ENCODE measurements at places on chromosomes 12 and 14.

- DNase-seq = no peak
These were observed 259.0 kb upstream of the G2E3 start for GRCh38 chr14:30299915-30300314.

DNA sequence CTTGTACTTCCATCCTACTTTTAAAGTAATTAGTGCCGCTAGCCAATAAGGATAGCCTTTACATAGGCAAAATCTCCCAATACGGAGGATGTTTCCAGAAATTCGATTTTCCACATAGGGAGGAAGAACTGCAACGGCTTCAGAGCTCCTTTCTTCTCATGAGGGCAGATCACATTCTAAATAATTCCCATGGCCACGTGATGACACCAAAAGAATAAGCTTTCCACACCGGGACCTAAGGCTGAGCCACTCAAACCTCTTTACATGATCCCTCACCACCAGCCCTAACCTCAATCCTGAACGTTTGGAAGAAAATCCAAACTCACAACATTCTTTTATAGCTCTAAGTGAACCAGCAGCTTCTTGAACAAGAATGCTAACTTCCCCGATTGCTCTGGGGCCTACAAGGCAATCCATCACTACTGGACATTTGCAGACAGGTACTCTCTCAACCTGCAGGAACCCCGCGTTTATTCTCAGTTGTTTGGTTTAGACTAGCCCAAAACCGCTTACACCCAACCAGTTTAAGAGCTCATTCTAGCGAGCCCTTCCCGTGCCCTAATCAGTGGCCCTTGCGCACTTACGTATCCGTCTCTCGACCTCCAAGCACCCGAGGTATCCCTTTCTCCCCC lies 884 bp downstream of the CAPRIN2 start:
- DNase-seq = no peak

DNA sequence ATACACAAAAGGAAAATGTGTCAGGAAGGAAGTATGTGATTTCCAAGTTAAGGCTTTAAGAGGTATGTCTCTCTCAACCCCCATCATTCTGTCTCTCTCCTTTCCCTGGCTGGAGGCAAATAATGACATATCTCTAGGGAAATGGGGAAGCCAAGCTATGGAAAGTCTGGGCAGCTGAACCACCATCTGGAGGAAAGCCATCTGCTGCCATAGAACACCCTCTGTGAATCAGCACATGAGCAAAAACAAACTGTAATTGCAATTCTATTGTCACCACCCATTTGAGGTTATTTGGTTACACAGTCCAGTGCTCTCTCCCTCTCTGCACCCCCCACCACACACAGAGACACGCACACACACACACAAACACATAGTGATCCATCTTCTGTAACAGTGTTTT lies 766.2 kb downstream of the FLRT2 start:
- DNase-seq = no peak

DNA sequence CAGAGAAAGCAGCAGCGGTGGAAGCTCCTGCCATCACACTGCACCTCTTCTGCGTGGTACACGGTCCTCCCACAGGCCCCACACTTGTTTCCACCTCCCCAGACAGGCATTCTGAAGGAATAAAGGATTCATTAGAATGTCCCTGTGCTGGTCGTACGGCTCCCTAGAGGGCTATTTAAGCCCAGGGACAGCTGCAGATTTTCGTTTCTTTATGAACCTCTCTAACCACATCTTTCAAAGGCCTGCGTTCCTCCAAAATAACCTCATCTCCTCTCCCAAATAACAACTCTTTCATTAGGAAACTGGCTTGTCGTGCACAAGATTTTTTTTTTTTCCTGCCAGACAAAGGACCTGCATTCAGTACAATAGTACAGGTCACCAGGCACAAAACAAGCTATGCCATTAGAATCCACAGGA lies 12.7 kb downstream of the CSRP2 start:
- no peak for DNase-seq

DNA sequence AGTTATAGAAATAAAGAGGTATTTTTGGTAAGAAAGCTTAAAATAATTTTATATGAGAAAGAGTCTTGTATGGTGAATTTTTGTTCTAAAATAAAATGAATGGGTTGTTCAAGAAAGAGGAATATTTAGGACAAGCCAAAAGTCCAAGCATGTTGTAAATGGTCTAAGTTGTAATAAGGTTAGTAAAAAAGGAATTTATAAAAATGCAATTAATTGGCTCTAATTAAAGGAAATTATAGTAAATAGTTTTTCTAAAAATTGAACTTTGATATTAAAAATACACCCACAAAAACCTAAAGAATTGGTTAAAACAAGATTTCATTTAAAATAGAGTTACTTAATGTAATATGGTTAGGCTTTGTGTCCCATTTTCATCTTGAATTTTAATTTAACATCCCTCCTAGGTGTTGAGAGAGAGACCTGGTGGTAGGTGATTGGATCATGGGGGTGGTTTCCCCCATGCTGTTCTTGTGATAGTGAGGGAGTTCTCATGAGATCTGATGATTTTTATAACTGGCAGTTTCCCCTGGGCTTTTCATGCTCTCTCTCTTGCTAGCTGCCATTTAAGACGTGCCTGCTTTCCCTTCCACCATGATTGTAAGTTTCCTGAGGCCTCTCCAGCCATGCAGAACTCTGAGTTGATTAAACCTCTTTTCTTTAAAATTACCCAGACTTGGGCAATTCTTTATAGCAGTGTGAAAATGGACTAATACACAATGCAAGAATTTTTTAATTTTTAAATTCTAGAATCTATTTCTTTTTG lies 13.0 kb downstream of the SLC22A17 start:
- DNase-seq = no peak

GRCh38 chr12:126648074-126648473 lies 1582.8 kb downstream of the AACS start:
- DNase-seq = no peak

GRCh38 chr12:29738365-29738764 lies 45.4 kb downstream of the TMTC1 start:
- no peak for DNase-seq

DNA sequence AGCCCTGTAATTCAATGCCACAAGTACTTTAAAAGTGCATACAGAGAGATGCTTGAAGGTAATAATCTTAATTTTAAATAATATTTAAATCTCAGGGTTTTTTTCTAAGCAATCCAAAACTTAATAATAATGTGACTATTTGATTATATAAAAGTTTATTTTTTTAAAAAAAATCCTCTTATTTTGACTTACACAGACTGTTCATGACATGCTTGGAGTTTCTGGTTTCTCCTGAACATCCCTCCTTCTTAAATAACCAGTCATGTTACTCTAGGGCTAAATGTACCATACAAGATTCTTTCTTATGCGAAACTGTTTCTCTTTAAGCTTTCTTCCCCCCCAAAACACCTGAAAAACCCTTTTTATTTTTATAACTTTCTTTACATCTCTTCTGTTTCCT lies 58.2 kb upstream of the SLC2A13 start:
- no peak for DNase-seq

DNA sequence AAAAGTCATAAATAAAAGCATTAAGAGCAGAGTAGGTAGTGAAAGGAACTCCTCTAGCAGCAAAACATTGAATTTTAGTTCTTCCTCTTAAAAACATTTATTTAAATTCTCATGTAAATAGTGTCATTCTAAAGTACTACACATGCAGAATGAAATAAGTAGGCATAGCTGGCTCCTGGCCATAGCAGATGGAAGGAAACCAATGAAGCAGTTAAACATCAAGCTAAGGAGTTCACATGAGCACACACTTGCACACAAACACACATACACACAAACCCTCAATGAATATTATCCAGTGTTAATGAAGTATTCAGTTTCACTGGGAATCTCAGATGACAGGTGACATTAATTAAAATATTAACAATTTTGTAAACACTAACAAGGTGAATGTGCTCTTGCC lies 69.3 kb downstream of the SLC35F4 start:
- DNase-seq = no peak

- DNase-seq = no peak
These were observed 171.5 kb downstream of the SLC15A4 start for GRCh38 chr12:128652136-128652751.

- DNase-seq = no peak
These were observed 494.3 kb downstream of the TRHDE start for GRCh38 chr12:72766517-72766916.

DNA sequence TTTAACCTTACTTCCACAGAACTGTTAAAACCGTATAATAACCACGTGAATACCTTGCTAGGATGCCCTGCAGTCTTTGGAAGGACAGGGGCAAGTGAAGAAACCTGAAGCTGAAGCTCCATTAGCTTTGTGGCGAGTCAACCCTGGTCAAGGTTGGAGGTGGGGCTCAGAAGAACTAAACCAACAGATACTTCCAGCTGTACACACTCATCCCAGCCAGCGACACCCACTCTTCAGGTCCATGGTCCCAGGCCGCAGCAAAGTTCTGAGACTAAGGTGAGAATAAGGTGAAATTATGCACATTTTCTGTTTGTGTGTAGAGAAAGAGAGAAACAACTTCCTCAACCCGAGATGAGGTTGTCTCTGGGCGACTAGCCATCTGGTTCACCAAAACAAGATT lies 77.6 kb downstream of the NTF3 start:
- DNase-seq = no peak

DNA sequence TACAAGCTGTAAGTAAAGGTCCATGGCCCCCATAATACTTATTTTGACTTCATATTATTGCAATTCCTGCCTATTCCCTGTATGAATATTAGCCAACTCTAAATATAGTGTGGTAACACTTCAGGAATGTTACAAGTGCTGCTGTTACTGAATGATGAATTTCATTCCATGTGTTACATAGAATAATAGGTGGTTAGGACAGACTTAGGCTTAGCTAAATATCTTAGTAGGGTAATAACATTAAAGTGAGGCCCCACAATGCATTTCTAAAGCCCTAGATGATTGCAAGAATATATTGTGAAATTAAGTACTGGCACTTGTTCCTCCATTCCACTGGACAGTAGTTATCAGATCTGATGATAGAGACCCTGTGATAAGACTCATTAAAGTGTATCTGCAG lies 182.7 kb downstream of the PCNX1 start:
- DNase-seq = no peak

DNA sequence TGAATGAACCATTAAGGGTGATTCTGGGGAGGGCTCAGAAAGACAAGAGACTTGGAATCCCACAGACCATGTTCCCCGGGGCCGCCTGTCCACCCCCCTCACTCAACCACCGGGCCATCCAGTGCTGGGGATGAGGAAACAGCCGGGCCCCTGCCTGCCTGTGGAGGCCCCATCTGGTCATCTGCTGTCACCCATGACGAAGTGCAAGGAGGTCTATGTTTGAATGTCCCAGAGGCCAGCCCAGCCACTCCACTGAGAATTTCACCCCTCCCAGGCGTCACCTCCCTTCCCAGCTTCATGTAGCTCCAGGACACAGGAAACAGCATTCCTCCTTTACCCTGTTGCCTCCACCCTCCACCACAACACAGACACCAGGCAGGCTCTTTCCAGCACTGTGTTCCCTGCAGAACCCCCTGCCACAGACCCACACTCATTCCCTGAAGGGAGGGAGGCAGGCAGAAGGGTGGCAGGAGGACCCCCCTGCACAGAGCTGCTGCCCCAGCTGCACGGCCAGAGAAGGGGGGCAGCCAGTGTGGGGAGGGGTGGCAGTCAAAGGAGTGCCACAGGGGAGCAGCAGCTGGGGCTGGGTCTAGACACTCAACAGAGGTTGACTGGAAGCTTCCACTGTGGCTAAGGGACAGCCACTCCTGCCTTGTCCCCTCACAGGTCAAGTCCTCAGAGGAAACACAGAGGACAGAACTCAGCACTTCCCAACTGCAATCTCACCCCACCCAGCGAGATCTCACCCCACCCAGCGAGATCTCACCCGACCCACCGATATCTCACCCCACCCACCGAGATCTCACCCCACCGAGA lies 50.3 kb upstream of the PPP2R5C start:
- DNase-seq = no peak

GRCh38 chr12:52258335-52258901 lies 16.0 kb upstream of the KRT86 start:
- DNase-seq = no peak

GRCh38 chr12:80232837-80233236 lies 133.5 kb downstream of the OTOGL start:
- DNase-seq = no peak

GRCh38 chr14:54642801-54643695 lies 76.1 kb downstream of the SAMD4A start:
- DNase-seq = no peak

DNA sequence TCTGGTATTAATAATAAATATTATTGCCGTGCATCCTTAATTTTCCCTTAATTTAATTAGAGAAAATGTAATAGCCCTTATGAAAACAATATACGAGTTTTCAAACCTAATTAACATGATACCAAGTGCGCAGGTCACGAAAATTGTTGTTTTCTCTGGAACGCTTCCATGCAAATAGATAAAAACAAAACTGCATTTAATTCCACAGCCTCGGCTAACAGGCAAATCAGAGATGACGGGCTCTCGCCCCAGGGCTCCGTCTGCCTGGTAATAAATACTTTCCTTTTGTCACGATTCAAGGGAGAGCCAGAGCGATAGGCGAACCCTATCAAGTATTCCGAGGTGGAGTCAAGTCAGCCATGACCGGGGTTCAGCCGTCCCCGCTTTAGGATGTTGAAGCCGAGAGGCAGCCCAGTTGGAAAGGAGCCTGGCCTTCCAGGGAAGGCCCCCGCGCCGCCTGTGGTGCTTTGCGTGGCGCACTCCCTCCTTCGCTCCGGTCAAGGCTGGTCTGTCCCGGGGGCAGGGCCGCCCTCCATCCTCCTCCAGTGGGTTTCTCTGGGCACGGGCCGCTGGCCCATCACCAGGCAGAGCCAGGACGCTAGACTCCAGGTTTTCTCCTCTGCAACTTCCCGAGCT lies 137.8 kb upstream of the GSC start:
- no peak for DNase-seq

GRCh38 chr14:62181591-62181990 lies 419.4 kb downstream of the SNAPC1 start:
- DNase-seq = no peak
